ENCODE measurements at places on chromosomes 5 and 9.

- no peak for DNase-seq
Observed at GRCh38 chr5:110335361-110336066, 391.0 kb downstream of the TMEM232 start.

DNA sequence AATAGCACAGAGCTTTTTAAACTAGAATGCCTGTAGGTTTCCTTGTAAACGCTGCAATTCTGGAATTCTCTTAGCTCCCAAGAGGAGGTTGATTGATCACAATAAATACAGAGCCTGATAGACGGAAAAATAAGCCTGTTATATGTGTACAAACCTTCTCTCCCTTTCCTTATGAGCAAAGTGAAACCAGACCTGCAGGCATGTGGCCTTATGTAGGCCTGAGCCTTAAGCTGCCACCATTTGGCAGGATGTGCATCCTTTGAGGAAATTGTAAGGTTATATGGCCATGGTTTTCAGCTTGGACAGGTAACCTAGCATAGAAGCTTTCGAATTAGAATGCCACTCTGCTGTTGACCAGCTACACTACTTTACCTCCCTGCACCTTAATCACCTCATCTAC is 49.1 kb downstream of the PRKACG start:
- no peak for DNase-seq

- DNase-seq: no peak
Observed at GRCh38 chr9:35085078-35085477, 5.3 kb upstream of the FANCG start.

DNA sequence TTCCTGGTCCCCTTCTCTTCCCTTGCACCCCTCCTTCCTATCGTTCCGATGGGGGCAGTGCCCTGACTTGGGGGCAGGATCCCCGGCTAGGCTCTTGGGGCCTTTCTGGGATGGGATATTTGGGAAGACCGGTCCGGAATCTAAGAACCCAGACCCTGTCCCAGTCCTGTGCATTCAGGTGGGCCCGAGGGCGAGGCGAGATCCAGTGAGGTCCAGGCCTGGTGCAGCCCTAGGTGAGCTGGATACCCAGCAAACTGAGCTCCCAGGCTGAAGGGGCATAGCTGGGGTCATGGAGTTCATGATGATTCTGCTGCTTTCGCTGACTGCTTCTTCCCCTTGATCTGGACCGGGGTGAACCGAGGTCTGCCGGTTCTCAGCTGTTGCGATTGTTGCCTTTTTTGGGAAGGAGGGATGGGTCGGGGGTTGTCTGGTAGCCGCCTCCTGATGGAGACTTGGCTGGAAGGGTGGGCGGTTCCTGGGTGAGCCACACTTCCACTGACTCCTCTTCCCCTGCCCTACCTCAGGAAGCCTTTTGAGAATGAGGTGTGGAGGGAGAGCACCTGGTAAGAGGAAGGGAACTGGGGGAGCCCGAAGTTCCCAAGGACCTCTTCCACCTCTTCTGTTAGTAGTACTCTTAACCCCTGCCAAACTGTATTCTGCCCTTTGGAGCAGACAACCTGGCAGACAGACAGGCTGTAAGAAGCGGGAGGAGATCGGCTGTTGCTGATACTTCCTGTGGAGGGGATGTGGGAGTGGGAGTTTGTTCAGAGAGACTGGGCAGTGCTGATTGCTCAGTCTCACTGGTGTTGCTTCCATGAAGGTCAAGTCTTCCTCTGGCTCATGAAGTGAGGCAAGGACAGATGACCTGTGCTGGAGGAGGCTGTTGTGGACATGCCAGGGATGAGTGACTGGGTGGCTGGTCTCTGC is 1.0 kb downstream of the LRRC8A start:
- DNase-seq: no peak

DNA sequence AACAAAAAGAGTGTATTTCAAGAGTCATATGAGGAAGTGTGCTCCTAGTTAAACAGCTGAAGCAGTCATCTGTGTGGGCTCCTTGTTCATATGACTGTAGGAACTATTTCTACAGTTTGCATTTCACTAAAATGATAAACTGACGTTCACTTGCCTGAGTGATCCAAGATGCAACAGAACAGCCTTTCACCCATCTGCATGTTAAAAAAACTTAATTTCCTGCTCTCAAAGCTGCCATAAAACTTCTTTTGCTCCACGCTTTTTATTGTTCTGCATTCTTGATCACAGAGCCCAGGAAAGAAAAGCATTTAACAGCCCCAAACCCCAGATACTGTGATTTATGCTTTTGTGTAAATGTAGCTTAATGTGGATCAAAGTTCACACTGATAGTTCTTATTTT is 43.9 kb downstream of the ZNF608 start:
- DNase-seq: no peak

DNA sequence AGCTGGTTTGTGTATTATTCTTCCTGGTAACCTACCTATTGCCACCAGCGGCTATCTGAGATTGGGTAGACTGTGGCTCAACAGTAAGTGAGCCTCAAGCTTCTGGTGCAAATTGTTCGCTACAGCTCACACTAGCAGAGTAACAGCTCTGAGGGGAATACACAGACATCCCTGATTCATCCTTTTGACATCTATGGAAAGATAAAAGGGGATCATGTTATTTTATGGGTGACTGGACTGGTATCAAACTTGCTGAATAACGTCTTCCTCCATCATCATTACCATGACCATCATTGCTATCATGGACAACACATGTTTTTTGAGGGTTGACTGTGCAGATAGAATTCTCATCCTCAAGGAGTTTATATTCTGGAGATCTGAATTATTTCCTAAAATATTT is 129.6 kb downstream of the PIK3R1 start:
- DNase-seq: no peak

DNA sequence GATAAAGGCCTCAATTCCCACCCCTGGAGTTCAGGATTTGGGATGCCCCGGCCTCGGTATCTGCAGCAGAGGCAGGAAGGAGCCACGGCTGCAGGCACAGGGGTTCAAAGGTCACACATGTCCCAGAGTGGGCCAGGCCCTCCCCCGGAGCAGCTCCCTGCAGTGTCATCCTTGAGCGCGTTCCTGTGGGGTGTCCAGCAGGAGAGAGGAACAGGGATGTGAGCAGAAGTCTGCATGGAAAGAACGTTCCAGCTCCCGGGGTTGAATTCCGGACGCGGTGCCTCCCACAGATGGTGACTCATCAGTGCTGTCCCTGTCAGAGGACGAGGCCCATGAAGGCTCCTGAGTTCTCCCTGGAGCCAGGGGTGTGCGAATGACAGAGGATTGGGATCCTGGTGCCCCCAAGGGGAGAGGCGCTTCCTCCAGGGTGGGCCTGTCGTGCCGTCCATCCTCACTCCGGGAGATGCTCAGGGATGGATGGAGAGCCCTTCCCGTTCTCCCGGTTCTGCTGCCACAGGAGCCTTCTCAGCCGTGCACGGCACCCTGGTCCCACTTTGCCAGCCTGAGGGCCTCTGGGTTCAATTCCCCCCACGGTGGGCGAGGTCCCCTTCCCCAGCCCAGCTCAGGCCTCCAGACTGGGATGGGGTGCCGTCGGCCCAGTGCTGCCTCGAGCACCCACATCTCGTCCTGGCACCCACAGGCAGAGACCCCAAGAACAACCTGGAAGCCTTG is 3.1 kb downstream of the LCN1 start:
- DNase-seq: no peak

GRCh38 chr5:158170534-158170933 is 311.6 kb upstream of the CLINT1 start:
- no peak for DNase-seq
